ENCODE measurements at places on chromosomes 6 and 20.

- no peak for DNase-seq
These were observed 216.7 kb downstream of the TTLL2 start for GRCh38 chr6:167541544-167541943.

GRCh38 chr6:132131351-132131750 is 180.2 kb upstream of the CCN2 start:
- no peak for DNase-seq

DNA sequence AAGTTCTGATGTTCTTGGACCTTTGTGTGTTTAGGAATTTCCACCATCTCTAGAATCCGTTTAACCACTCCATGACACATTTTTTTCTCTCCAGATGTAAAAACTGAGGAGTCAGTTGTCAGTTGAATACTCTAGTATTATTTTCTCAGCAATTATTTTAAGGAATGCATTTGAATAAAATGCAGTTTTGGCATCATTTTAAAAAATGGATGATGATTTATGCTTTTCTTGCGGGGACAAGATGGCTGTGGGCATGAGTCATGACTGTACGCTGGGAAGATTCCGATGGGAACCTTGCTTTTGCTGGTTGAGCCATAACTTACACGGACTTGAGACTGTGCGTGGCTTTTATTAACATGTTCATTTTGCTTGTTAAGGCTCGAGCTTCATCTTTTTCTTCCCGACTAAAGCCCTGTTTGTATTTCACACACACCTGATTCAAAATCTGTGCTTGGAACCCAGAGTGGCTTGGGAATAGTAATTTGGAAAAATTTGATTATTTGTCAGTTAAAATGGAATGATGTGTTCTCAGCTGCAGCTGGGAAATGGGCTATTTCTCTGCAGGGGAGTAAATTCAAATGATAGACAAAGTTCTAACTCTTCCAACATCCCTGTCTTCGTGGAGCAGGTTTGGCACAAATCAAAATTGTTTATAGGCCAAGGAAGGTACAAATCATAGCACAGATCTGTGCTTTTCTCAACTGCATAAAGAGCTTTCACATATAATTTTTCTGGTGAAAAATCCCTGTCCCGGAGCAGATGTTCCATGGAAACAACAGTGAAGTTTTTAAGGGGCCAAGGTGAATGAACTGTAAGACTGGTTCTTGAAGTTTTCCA is 470.5 kb upstream of the JAG1 start:
- DNase-seq, result no peak

- DNase-seq, result no peak
These were observed 252.7 kb downstream of the FOXC1 start for GRCh38 chr6:1862411-1862810.

GRCh38 chr20:36593347-36593929 is 12.1 kb upstream of the RAB5IF start:
- no peak for DNase-seq

DNA sequence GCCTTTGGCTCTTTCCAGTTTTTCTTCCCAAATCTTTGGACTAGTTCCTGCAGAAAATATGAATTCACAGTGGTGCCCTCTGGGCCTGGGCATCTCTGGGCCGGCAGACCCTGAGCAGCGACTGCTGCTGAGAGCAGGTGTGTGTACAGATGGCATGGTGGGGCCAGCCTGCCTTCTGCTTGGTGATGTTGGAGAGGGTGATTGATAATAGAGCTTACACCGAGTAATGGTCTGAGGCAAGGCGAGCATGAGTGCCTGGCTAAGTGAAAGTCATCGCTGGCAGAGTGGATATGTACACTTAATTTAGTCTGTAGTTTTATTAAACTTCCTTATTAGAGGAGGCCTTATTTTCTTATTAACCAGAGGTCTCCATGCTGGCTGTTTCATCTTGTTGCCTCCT is 156.9 kb downstream of the CDKAL1 start:
- DNase-seq, result no peak

- no peak for DNase-seq
These were observed 87.1 kb downstream of the COL19A1 start for GRCh38 chr6:69953491-69953890.

GRCh38 chr6:157063176-157063905 is 260.0 kb downstream of the TMEM242 start:
- DNase-seq, result no peak

- DNase-seq, result no peak
These were observed 359.5 kb upstream of the SPTLC3 start for GRCh38 chr20:12649234-12649633.

DNA sequence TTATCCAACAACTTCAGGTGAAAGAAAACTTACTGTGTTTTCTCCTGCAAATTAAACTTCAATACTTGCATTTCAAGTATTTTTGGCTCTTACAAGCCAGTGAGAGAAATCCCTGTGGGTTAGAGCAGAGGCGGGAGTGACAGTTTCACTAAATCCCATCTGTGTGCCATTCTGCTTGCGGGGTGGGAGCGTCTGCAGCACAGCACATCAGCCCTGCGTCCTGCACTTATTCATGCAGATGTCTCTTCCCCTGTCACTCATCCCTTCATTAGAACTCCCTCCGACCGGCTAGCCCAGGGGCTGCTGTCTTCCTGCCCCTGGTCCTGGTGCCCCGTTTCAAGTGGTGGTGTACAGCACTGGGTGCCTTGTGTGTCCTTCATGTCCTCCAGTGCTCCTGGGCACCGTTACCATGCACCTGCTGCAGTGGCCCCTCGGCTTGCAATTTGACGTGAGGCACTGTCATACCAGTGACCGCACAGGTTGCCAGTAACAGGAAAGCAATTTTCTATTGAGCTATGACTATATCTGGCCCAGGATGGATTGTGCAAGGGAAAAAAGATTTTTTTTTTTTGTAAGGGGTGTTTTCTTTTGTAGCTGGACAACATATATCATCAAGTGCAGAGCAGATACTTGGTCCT is 59.4 kb downstream of the INSM1 start:
- DNase-seq, result no peak

- DNase-seq, result peak; percentile 39
These were observed 463 bp upstream of the HLA-DMB start for GRCh38 chr6:32941214-32941768.

DNA sequence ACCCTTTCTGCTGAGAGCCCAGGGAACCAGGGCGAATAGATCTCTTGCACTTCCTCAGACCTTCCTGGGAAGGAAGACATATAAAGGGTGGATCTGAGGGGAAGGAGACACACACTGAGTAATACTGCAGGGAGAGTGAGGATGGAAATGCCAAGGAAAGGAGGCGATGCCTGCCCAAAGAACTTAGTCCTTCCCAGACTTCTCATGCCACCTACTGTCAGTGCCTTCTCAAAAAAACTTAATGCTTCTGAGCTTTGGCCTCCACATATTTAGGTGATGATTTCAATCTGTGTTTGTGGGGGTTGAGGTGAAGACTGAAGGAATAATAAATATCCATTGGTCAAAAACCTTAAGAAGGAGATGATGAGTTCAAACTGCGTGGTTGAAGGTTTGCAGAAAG is 9.7 kb downstream of the BTN3A1 start:
- no peak for DNase-seq

GRCh38 chr6:169266746-169267591 is 13.3 kb upstream of the THBS2 start:
- DNase-seq, result no peak

DNA sequence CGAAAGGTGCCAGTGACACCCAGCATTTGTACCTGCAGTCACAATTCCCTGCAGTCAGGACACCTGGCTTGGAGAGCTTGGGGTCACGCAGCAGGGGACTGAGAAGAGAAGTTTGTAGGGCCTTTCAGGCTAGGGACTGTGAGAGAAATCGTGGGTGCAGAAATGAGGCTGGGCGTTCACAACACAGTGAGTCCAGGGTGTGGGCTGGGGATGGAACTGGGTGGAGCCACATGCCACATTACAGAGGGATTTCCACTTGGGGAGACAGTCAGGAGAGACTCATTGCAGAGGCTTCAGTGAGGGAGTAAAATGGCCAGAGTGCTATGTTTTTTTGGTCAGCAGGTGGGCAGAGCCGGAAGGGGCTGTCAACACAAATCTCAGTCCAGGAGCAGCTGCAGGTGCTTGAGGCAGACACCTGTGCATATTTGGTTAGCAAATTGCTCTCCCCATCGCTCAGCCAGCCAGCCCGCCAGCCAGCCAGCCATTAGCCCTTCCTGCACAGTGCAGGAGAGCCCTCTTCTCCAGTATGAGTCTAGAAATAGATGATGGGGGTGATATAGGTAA is 7.4 kb downstream of the ITPR3 start:
- no peak for DNase-seq

DNA sequence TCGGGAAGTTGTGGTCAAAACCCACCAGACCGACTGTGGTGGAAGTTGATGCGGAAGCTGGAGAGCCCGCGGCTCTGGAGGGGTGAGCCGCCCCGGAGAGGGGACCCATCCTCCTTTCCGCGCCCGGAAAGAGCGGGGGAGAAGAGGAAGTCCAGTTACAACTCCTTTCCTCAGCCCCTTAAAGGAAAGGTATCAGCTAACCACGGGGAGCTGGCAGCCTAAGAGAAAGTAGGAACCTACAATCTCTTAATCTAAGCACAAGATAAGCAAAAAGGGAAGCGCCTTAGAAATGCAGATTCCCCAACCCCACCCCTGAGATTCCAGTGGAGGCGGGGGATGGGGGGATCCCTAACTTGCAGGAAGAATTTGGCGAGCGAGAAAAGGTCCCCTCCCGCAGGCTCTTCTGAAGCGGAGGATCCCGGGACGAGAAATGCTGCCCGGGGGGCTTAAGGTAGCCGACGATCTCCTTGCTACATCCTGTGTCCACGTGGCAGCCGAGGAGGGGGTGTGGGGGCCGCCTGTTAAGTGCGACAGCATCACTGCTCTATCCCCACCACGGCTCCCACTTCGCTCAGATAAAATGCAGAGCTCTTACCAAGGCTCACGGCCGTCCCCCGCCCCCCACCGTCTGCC is 87.5 kb downstream of the ZFP64 start:
- no peak for DNase-seq

DNA sequence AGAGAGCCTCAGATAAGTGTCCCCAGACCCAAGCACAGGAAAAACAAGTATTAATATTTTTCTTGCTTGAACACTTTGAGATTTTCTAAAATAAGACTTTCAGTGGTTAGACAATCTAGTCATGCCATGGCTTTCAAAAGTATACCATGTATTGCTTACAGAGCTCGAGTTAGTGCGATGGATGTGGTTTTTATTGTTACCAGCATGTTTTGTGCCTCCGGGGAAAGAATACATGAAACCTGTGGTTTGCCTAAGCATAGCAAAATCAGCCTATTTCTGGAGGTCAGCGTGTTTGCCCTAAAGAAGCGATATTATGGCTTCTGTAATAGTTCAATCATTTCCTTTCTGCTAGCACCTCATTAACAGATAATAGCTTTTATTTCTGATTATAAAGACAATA is 21.6 kb downstream of the RIN2 start:
- DNase-seq, result no peak

DNA sequence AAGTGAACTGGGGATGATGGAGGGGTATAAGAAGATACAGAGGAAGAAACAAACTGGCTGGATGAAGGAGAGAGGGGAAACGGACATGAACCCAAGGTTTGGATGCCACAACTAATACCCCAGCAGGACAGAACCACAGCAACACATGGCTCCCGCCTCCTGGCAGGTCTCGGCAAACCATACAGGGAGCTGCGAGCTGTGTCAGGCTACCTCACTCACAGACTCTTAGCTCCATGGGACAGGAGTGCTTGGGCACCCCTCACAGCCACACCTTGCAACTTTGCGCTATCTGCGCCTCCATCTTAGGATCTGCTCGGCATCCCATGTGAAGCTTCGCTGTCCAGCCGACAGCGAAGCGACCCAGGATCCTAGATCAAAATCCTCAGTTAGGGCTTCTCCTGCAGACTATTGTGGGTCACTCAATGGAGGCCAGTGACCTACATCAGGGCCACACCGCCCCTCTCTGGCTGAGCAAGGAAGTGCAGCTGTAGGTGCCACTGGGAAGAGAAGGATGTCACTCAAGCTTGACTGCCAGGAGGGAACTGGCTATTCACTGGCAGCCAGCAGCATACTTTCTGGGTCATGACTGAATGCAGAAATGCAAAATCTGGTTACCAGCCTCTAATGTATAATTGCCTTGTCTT is 174.4 kb upstream of the RIN2 start:
- peak; percentile 32 for DNase-seq

- DNase-seq, result no peak
These were observed at the start of gene CNR1 for GRCh38 chr6:88165844-88166492. Gene CNR1 (minus strand): TSS chr6:88166347. CDS start chr6:88145274, 21,073 bp downstream.

DNA sequence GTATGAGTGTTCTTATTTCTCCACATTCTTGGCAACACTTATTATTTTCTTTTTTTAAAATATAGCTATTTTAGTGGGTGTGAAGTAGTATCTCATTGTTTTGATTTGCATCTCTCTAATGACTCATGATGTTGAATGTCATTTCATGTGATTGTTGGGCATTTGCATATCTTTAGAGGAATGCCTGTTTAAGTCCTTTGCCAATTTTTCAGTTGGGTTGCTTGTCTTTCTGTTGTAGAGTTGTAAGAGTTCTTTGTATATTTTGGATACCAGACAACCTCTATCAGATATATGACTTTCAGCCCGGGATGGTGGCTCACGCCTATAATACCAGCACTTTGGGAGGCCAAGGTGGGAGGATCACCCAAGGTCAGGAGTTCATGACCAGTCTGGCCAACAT is 5.1 kb upstream of the POPDC3 start:
- DNase-seq, result no peak

DNA sequence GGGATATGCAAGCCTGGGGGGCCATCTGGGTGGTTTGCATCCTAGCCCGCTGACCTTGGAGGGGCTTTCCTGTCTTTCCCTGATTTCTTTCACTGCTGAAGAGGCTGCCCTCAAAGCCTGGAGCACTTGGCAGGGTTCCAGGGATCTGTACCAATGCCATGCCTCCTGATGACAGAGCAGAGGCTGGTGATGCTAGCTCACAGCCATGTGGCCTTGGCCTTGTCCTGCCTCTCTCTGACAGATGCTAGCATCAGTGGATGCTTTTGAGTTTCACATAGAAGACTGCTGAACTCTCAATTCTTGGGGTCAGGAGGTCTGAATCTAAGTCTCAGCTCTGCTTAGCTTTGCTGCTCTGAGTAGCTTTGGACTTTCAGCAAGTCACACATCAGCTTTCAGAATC is 21.9 kb upstream of the RREB1 start:
- DNase-seq, result no peak

DNA sequence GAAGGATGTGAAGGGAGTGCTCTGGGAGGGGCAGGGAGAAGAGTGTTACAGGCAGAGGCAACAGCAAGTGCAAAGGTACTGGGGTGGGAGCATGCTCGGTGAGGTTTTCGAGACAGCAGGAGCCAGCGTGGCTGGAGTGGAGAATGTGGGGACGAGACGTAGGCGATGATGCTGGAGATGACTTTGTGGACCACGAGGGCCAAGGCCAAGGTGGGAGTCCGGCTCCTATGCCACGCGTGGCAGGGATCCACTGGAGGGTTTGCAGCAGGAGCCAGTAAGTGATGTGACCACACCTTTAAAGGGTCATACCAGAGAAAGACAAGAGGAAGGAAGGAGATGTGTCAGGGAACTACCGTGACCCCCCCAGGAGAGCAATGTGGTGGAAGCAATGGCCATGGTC is 7.3 kb downstream of the PTGIS start:
- no peak for DNase-seq
